Amygdala (tissue), 56 donors: ENCODE measurements at places on chromosomes 2 and 18.

- no peak for DNase-seq
Measured at GRCh38 chr2:113041871-113042270, 10.8 kb downstream of the IL36B start.

- DNase-seq: no peak
Measured at GRCh38 chr2:194182888-194183287, 1474.1 kb upstream of the SLC39A10 start.

DNA sequence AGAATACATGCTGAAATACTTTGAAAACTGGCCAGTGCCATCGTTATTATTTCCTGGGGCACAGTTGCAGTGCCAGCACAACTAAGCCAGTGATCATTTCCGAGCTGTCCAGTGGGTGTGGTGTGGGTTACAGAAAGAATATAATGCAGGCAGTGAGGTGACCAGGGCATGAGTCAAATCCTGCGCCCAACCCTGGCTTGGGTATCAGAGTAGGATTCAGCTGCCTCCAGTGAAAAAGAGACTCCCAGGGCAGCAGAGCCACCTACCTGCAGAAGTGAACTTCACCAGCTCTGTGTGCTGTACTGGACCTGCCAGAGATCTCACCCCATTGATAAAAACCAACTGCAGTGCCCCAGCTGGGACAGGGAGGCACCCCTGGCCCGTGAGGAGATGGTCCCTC is 18.0 kb downstream of the SLC9A2 start:
- no peak for DNase-seq

GRCh38 chr18:44840058-44840790 is 159.5 kb downstream of the SETBP1 start:
- DNase-seq: no peak

DNA sequence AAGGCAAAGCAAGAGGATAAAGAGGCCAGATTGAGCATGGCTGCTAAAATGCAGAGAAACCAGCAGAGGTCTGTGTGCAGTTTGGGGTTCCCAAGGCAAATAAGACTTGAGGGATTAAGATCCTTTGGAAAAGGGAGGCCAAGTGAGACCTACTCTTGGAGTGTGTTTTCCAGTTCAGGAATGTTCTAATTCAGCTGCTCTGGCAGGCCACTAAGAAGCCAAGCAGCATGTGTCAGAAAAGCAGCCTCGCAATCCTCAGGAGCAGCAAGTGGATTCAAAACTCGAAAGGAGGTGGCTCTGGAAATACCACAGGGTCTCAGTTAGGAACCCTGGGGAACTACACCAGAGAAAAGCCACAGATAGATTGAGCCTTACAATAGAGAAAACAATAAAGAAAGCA is 569.2 kb downstream of the METTL4 start:
- DNase-seq: no peak

GRCh38 chr2:236472720-236473495 is 96.7 kb upstream of the ACKR3 start:
- DNase-seq: peak; percentile 31

GRCh38 chr2:179237209-179237946 is 27.3 kb downstream of the SESTD1 start:
- no peak for DNase-seq

DNA sequence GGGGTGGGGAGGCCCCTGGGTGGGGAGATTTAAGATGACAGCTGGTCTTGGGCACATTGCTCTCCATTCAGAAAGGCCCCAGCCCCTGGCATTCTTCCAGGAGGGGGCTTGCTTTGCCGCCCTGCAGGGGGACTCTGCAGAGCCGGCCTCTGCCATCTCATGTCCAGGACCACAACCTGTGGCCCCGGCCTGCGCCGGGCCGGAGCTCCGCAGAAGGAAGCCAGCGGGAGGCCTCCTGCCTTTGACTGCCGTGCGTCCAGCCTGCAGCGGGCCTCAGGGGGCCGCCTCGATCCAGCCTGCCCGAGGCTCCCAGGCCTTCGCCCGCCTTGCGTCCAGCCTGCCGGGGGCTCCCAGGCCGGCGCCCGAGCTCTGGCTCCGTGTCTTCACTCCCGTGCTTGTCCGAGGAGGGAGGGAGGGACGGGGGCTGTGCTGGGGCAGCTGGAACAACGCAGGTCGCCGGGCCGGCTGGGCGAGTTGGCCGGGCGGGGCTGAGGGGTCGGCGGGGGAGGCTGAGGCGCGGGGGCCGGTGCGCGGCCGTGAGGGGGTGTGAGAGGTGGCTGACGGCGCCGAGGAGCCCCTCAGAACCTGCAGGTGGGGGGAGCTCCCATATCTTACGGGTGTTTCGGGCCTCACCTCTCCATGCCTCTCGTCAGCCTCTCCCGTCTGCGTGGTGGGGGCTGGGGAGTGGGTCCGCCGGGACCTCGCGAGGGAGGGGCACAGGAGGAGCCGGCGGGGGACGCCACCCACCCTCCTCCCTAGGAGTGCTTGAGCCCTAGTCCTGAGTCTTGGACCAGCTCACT is 20.4 kb downstream of the GPC1 start:
- no peak for DNase-seq
